ENCODE measurements at places on chromosomes 13 and 19.
A peak's percentile ranks its signal among the peaks of the same experiment; 100 is the strongest.

- no peak for DNase-seq
Measured at GRCh38 chr13:35743165-35743564, 266.7 kb upstream of the MAB21L1 start.

- no peak for DNase-seq
Measured at GRCh38 chr19:41420101-41420880, 6.9 kb downstream of the B3GNT8 start.

- no peak for DNase-seq
Measured at GRCh38 chr13:54852831-54853230, 1824.2 kb downstream of the OLFM4 start.

DNA sequence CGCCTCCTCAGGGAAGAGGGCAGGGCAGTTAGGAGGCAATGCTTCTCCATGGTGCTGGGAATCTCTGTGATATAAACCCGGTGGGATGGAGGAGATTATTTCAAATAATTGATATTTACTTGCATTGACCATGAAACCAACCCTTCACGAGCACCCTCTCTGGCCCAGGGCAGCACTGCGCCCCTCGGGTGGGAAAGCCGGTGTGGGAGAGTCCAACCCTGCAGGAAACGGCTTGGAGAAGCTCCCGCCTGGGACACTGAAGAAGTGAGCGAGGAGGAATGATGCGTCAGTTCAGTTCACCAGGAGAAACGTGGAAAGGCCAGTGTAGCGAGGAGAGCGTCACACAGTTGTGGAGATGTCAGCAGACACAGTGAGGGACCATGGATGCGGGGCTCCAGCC lies 99.9 kb downstream of the COL4A2 start:
- DNase-seq: no peak

- no peak for DNase-seq
Measured at GRCh38 chr13:112073245-112074138, 6.5 kb downstream of the SOX1 start.

GRCh38 chr13:41306271-41307145 lies 4.6 kb upstream of the NAA16 start:
- DNase-seq: no peak

GRCh38 chr13:113945857-113946408 lies 27.9 kb downstream of the C13orf46 start:
- no peak for DNase-seq

DNA sequence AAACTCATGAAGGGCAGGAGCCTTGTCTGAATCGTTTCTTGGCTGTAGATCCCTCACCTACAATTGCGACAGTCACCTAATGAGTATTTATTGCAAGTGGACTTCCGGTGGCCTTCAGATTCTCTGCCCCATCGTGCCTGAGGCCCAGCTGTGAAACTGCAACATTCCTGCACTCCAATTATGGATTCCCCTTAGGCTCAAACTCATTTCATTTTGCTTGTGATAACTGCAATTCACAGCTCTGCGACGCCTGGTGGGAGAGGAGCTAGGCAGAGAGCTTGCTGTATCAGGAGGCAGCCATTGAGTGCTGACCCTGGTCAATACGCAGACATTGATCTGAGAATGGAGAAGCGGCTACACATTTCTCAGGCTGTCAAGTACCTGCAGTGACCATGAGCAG lies 59.0 kb downstream of the CCDC70 start:
- no peak for DNase-seq

DNA sequence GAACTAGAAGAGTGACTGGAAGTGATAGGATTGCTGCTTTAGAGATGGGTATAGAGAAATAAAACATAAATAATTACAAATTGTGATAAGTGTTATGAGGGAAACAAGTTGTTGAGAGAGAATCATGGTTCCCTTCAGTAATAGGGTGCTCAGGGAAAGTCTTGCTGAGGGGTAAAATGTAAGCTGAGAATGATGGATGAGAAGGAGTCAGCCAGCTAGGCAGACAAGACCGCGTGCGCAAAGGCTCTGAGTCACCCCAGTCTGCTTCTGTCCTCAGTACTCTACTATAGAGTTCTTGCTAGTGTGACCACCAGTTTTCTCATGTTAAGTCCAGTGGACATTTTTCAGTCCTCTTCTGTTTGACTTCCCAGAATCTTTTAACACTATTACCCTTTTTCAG lies 39.5 kb downstream of the PCCA start:
- DNase-seq: no peak

- no peak for DNase-seq
Measured at GRCh38 chr13:33865945-33866344, 48.0 kb downstream of the RFC3 start.

- DNase-seq: no peak
Measured at GRCh38 chr13:79374578-79374977, 31.5 kb downstream of the RBM26 start.

DNA sequence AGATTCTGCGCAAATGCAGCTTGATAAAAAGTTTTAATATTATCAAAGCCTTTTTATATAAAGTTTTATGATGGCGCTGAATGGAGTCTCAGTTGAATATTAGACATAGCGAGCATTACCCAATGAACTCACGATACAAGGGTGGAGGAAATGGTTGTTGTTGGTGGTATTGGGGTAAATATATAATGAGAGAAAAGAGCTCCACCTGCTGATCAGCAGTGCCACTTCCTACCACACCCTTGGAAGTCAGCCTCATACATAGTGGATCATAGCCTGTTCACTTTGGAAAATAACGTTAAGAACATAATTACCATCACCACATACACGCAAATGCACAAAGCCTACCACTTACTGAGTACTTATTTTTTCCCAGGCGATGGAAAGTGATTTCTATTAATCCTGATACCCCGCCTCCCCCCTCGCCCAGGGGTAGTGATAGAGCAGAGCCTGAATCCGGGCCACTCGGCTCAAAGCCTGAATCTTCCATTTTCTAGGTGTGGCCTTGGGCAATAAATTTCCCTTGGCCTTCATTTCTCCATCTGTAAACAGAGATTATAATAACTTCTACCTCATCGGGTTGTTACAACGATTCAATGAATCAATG lies 358.3 kb downstream of the KLF5 start:
- no peak for DNase-seq

GRCh38 chr13:71117920-71118319 lies 749.1 kb downstream of the DACH1 start:
- DNase-seq: no peak

GRCh38 chr13:46361276-46361934 lies 25.6 kb downstream of the RUBCNL start:
- no peak for DNase-seq

GRCh38 chr19:3176715-3177501 lies 1.7 kb upstream of the S1PR4 start:
- peak; percentile 75 for DNase-seq

GRCh38 chr19:46919324-46919723 lies 58.5 kb downstream of the ARHGAP35 start:
- DNase-seq: peak; percentile 46

GRCh38 chr19:10505583-10506229 lies 2.5 kb upstream of the KEAP1 start:
- peak; percentile 72 for DNase-seq

DNA sequence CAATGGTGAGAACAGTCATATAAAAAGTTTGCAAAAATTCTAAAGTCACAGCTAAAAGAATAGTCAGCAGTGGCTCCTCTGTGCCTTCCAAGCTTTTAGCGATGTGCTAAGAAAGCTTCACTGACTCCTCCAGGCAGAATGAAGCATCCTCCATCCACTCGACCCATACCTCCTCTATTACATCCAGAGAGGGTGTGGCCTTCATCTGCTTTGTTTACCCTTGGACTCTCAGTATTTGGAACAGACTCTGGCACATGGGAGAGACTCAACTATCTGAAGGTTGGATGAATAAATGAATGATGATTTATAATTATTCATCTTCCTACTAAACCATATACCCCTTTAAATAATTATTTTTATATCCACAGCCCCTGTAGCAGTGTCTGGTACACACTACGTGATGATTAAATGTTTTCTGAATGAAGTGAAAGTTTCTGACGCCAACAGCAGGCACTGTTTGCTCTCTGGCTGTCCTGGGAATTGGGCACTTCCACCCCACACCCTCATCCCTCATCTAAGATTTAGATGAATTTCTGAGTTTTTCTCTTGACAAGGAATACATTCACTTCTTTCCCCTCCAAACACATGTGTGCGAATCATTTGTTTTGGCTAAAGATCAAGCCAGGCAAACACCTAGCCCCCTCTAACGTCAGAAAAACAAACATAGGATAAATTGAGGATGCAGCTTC lies 93.9 kb downstream of the NUFIP1 start:
- DNase-seq: no peak
